Naive thymus-derived CD8-positive, alpha-beta T cell (primary cell): ENCODE measurements at places on chromosomes 6 and 20.

GRCh38 chr6:20437639-20438038 is 36.0 kb downstream of the E2F3 start:
- no peak for DNase-seq

GRCh38 chr6:44649365-44650025 is 262.0 kb downstream of the CDC5L start:
- DNase-seq = no peak

DNA sequence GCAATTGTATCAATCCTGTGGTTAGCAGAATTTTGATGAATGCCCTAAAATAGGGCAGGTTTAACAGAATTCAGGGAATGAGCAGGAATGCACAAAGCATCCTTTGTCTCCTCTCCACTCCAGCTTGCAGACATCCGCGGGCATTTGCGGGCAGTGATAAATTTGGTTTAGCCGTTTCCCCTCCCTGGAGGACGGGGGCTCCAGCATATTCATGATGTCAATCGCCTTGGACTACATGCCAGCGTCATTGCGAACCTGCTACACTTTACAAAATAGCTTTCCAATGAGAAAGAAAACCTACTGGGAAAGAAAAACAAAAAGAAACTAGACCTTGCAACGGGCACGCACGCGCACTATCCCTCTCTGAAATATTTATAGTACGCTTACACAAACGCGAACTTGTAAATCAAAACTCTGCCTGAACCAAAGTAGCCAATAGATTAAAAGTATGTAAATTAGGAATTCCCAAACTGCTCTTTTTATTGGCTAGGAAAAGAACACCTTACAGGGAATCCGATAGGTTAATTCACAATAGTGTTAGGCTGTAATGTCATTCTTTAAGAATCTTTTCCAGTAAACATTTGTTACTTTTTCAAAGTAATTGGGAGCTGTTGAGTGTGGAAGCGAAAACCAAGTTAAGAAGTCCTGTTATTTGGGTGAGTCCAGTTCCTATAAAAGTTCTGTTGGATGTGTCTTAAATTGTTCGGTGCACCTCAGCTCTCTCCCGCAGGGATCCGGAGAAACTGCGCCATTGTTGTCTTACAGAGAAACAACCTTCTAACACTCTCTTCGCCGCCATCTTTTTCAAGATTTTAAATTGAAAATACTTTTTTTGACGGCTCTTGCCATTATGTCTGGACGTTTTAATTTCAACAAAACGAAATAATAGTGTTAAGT is 136.7 kb downstream of the HFE start:
- DNase-seq = peak; percentile 83

- DNase-seq = no peak
Measured at GRCh38 chr6:120735641-120736040, 598.6 kb downstream of the TBC1D32 start.

DNA sequence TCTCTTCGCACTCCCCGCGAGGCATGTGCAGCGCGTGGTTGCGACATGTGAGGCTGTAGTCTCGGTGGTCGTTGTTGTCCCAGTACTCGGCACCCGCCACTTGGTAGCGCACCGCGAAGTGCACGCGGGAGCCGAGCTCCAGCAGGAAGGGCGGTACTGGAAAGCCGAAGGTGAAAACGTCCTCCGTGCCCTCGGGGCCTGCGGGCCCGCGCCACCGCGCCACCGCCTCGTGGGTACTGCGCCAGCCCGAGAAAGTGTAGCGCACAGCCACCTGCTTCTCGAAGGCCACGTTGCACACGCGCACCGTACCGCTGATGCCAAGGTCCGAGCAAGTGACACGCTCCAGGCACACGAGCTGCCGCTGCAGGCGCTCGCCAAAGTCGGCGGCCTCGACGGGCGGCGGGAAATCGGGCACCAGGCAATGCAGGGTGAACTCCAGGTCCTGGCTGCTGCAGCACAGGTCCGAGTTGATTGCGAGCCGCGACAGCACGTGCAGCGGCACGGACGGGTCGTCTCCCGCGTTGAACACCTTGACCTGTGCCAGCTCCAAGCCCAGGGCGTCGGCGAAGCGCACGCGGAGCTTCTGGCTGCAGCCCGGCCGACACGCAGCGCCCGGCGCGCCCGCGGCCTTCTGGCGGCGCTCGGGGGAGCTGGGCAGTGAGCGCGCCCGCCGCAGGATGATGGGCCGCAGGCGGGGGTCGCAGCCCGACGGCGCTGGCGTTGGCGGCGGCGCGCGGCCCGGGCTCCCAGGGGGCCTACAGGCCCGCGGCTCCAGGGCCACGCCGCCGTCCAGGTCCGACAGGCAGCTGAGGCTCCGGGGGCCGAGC is 840 bp downstream of the PPP1R3D start:
- peak; percentile 10 for DNase-seq

- no peak for DNase-seq
Measured at GRCh38 chr6:108969776-108970175, 121.6 kb downstream of the ARMC2 start.

- no peak for DNase-seq
Measured at GRCh38 chr6:4345543-4345942, 210.2 kb upstream of the ECI2 start.

DNA sequence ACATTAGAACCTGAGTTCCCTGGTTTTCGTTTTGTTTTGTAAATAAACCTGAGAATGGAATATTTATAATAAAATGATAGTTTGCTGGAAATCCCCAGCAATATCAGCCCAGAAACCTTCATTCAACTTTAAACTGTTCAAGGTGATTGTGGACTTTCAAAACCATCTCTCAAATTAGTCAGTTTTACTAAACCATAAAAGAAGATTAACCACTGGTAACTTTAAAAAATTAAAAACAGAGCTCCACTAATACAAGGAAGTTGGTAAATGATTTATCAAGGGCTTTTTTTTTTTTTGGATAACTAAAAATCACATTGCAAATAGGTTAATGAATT is 10.0 kb downstream of the MBOAT1 start:
- DNase-seq = no peak

DNA sequence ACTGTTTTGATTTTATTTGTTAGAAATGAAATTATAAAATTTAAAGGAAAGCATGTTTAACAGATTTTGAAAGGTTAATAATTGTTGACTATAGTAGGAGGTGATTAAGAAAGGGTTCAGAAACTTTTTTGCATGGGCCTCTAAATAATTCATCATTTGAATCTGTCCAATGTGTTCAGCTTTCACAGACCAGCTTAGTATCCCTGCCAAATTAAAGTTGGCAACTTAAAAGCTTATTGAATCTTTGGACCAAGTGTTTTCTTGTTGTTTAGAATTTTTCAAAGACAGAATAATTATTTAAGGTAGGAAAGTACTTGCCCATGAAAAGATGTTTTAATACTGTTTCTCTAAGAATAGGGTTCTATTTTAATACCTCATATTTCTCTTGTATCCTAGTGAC is 466.0 kb downstream of the GJA1 start:
- DNase-seq = no peak

- DNase-seq = no peak
Measured at GRCh38 chr6:148446681-148447080, 104.0 kb downstream of the SASH1 start.

DNA sequence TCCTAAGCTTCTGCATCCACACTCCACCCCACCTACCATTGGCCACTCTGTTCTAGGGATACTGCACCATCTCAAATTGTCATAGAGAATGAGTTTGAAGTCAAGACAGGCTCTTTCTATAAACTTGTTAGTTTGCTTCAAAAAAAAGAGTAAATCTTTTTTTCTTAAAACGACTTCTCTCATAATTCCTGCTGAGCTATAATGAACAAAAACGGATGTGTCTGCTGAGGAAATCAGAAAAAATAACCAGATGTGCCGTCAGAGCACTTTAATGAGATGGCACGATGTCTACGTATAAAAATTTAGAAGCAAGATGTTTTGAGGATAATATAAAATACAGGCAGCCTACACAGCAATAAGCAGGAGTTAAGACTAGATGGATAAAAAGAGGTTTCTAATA is 24.0 kb upstream of the DDO start:
- DNase-seq = no peak

- no peak for DNase-seq
Measured at GRCh38 chr20:32537657-32538525, 47.2 kb downstream of the NOL4L start.

- DNase-seq = no peak
Measured at GRCh38 chr20:44095831-44096230, 91.2 kb downstream of the JPH2 start.

DNA sequence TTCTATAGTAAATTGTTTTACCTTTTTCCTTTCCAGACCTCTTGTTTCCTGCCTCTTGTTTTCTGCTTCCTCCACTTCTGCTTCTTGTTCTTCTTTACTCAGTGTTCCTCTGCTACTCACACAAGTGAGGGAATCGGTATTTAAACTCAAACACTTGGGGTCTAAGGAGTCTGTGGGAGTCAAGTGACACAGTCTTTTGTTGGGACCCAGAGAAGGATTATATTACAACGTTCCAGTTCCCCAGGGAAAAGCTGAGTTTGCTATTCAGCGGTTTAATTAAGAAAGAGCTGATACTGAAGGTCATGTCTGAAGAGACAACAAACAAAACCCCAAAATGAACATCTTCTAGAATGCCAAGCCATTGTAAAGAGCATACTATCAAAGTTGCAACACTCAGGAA is 107.8 kb upstream of the CITED2 start:
- no peak for DNase-seq

DNA sequence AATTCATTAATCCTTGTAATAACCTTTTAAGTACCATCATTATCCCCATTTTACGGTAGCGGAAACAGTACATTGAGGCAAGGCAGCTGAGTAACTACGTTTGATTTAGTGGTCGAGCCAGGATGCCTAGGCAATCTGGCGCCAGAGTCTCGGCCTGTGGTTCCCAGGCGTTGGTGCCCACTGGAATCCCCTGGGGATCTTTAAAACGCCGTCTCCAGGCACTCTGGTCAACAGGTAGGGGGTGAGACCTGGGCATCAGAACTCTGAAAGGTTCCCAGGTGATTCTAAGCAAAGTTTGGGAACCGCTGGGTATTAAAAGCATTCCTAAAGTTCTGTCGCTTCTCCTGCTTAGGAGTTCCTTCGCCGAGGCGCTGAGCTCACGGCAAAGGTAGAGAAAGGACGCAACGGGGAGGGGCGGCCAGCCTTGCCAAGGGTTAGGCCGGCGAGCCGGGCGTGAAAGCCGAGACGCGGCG is 939 bp downstream of the DTNBP1 start:
- no peak for DNase-seq

DNA sequence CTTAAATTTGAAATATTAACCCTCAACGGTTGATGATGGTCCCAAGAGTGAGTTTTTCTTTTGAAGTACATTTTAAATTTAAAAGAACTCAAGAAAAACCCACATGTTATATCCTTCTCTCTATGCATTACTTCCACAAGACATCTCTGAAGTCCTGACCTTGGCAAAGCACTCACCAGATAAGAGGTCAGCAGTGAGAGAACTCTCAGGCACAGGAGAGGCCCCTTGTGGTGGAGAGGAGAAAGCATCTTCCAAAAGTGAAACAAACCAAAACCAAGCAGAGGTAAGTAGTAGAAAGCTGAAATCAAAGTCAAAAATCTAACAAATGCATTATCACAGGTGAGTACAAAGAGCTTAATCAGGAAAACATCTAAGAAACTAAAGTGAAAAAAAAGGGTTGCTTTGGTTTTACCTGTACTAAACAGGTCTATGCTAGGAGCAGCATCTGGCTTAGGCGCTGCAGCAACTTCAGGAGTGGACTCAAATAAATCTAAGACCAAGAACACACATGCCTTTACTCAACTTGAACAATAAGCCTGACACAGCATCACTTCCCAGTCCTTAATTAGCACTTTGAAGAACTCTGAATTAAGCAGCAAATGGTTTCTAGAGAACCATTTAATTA is 80.5 kb downstream of the PRSS35 start:
- no peak for DNase-seq

DNA sequence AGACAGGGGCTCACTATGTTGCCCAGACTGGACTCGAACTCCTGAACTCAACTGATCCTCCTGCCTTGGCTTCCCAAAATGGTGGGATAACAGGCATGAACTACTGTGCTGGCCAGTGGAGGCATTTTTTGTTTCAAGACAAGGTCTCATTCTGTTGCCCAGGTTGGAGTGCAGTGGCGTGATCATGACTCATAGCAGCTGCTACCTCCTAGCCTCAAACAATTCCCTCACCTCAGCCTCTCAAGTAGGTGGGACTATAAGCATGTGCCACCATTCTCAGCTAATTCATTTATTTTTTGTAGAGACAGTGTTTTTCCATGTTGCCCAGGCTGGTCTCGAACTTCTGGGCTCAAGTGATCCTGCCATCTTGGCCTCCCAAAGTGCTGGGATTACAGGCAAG is 17.2 kb downstream of the ENPP3 start:
- no peak for DNase-seq

DNA sequence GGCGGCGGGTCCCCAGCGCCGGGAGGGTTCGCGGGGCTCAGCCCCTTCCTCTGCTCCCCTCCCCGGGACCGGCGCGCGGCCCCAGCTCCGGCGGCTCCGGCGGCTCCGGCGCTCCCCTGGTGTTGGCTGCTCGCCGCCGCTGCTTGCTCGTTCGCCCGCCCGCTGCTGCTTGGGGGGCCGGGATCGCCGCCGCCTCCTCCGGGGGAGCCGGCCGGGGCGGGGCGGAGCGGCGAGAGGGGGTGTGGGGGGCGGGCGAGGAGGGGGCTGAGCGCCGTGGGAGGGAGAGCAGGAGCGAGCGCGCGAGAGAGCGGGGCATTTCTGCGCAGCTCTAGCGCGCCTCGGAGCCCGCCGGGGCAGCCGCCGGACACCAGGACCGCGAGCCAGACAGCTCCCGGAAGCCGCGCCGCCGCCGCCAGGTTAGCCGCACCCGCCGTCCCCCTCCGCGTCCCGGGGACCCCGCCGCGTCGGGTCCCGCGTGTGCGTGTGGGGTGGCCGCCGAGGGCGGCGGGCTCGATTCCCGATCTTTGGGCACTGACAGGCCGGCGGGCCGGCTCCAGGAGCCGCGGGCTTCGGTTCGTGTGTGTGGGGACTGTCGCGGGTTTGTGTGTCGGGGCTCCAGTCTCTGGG is 62.0 kb upstream of the EPB41L1 start:
- no peak for DNase-seq

DNA sequence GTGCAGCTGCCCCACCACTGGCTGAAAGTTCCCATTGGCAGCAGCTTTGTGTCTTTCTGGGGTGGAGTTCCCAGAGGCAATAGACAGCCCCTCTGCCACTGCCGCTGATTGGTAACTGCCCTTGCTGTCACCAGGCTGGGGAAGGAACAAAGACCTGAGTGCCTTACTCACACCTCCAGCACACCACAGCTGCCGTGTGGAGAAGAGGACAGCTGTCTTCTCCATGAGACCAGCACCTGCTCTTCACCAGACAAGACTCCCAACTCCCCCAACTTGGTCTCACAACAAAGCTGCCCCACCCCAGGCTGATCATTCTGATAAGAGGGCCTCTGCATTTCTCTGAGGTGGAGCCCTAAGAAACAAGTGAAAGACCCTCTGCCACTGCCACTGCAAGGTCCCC is 39.7 kb upstream of the PTCHD4 start:
- DNase-seq = no peak

- no peak for DNase-seq
Measured at GRCh38 chr6:169890901-169891300, 139.5 kb downstream of the ERMARD start.

- no peak for DNase-seq
Measured at GRCh38 chr20:57941604-57942381, 232.0 kb upstream of the PMEPA1 start.

DNA sequence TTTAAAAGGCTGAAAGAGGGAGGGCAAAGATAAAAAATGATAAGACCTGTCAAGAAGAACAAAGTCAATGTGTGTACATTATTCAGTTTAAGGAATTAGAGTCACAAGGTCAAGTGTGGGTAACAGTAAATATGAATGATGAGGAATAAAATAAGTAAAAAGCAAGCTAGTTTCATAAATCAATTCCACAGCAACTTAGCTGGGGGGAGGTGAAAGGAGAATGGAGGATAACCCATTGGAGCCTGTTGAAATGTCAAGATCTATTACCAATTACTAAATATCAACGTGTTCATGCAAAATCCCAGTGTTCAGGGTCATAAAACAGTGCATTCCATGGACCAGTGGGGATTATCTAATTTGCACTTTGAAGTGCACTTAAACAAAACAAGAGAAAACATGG is 242.9 kb downstream of the TBX18 start:
- DNase-seq = no peak
